ENCODE measurements at places on chromosomes 7 and 10.

DNA sequence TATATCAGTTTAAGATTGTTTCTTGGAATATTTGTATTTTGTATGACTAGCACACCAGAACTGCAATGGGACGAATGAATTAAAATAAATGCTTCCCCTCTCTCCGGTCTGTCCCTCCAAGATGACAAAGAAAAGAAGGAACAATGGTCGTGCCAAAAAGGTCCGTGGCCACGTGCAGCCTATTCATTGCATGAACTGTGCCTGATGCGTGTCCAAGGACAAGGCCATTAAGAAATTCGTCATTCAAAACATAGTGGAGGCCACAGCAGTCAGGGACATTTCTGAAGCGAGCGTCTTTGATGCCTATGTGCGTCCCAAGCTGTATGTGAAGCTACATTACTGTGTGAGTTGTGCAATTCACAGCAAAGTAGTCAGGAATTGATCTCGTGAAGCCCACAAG lies 17.2 kb upstream of the PAPSS2 start:
- no peak for DNase-seq

DNA sequence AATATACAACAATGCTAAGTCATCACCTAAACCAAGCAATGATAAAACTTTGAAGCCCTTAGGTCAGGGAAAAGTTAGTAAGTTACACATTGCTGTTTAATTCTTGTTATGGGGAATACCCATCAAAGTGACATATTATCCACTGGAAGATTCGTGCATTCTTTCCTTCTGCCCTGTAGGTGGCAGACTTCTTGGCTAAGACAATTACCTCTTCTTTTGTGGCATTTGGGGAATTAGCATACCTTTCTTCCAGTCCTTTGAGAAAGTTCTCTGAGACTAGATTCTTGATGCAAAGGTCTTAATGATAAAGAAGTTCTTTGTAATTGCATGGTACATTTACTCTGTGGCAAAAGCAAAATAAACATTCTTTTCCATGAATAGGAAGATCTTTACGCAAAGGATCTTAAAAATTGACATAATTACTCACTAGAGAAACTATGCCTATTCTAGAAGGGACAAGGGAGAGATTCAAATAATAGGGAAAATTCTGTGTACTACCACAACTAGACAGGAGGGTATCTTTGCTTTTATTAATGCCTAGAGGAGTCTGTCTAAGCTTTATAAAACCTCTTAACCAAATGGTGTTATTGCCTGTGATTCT lies 395.9 kb downstream of the GRM8 start:
- no peak for DNase-seq

- DNase-seq = no peak
Measured at GRCh38 chr7:25849500-25850184, 302.4 kb upstream of the NFE2L3 start.

GRCh38 chr7:31052841-31053601 lies 913 bp downstream of the ADCYAP1R1 start:
- no peak for DNase-seq

GRCh38 chr7:157656195-157656769 lies 319.5 kb downstream of the DNAJB6 start:
- DNase-seq = no peak

- DNase-seq = no peak
Measured at GRCh38 chr10:110208614-110209453, 1.4 kb downstream of the MXI1 start.

GRCh38 chr10:68666280-68666760 lies 54.7 kb upstream of the CCAR1 start:
- no peak for DNase-seq

Data from stimulated activated CD4-positive, alpha-beta T cell treated with anti-CD3 and anti-CD28 coated beads, TNF-alpha, amount 100 ng/mL, for 1 hour (primary cell).